Fibroblast of skin of right biceps (primary cell): ENCODE measurements at places on chromosomes 6 and 20.
A peak's percentile ranks its signal among the peaks of the same experiment; 100 is the strongest.

DNA sequence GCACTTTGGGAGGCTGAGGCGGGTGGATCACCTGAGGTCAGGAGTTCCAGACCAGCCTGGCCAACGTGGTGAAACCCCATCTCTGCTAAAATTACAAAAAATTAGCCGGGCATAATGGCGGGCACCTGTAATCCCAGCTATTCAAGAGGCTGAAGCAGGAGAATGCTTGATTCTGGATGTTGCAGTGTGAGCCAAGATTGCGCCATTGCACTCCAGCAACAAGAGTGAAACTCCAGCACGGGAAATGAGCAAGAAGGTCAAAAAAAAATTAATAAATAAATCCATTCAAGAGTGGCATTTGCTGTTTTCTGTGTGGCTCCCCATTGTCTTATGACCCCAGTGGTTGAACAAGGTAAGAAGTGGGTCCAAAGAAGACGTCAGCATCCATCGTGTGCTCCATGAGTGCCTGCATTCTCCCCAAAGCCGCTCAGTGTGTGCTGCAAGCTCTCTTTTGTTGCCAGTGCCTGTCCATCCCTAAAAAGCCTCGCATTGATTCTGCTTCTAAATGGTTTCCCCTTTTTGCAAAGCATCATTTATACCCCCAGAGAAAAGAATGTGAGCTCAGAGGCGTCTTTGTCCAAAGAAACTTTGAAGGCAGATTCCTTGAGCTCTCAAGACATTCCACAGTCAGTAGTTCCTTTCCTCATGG lies 38.8 kb upstream of the MAP3K4 start:
- peak; percentile 15 for DNase-seq

DNA sequence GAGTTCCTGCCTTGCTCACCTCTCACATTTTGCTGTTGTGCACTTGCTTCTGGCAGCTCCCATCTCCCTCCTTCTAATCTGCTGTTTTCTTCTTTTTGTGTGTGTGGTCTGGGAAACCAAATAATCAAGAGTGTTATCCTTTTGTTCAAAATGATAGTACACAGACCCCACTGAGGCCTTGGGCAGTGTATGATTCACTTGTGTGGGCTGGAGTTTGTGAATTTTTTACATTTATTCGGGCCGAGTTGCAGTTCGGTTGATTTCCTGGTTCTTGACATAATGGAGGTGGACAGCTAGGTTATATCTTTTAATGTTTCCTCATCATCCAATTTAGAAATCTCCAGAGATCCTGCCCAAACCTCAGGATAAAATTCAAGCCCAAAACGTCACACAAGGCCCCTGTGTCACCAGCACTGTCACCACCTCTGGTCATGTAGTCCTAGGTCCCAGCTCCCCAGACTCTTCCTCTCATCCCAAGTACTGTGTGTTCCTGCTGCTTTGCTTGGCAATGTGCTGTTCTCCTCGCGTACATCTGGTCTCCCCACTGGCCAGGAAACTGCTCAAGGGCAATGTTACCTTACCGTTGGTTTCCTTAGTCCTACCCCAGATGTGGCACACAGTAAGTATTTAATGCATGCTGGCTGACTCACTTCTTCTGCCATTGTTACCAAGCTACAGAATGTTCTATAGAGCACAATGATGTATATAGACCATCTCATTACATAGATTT lies 55.7 kb upstream of the PHACTR2 start:
- peak; percentile 59 for DNase-seq

- no peak for DNase-seq
These were observed 32.1 kb downstream of the BACH2 start for GRCh38 chr6:90264561-90264960.

GRCh38 chr6:48199499-48199898 lies 88.5 kb upstream of the PTCHD4 start:
- no peak for DNase-seq

GRCh38 chr6:116561377-116562018 lies 7.9 kb downstream of the CALHM4 start:
- peak; percentile 73 for DNase-seq

DNA sequence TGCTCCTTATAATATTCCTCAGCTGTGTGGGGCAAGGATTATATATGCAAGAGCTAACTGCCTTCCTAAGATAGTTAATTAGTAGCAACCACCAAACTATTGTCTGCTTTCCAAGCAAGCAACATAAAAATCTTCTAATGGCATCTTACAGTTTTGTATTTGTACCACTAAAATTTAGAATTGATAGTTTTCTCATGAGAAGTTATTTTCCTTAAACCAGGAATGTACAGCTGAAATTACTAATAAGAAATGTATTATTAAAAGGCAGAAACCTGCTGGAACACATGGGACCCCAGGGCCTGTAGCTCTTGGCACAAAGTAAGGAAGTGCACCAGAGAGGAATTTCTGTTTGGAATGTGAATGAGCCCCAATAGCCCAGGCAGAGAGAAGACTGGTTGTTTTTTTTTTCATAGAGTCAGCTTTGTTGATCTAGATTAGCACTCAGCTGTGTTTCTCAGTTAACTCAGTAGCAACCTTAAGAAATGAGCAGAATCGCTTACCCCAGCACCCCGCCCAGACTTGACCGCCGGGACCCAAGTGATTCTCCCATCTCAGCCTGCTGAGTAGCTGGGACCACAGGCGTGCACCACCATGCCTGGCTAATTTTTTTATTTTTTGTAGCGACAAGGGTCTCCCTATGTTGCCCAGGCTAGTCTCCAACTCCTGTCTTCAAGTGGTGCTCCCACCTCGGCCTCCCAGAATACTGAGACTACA lies 2.6 kb downstream of the MGME1 start:
- peak; percentile 82 for DNase-seq

- no peak for DNase-seq
These were observed 85.4 kb upstream of the GPR6 start for GRCh38 chr6:109892451-109893435.

DNA sequence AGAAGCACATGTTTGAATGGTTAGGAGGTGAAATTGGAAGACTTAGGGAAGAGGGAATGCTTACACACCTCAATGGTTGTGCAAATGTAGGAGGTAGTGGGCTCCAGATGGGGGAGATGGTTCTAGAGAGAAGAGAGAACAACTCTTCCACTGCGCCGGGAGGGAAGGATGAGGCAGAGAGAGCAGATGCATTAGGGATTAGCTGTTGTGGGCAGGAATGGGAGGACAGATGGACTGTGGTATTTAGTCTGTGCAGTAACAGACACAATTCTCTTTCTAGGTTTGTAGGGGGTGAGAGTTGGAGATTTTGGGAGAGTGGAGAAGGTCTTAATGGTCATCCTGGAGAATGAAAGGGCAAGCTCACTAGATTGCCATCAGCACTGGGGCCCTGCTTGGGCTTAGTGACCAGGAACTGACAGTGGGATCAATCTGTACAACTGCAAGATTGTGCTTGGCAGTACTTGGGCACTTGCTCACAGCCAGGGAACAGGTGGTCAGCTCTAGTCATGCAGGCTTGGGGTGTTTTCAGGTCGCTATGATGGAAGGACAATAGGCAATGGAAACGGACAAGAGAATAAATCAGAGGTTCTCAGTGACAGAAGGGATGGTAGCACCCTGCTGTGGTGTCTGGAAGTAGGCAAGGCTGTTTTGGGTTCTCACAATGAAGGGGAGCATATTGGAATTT lies 182.0 kb upstream of the MYLIP start:
- no peak for DNase-seq
